ENCODE measurements at places on chromosomes 11 and 22.

- no peak for DNase-seq
Observed at GRCh38 chr22:43446037-43446803, 34.4 kb downstream of the MPPED1 start.

DNA sequence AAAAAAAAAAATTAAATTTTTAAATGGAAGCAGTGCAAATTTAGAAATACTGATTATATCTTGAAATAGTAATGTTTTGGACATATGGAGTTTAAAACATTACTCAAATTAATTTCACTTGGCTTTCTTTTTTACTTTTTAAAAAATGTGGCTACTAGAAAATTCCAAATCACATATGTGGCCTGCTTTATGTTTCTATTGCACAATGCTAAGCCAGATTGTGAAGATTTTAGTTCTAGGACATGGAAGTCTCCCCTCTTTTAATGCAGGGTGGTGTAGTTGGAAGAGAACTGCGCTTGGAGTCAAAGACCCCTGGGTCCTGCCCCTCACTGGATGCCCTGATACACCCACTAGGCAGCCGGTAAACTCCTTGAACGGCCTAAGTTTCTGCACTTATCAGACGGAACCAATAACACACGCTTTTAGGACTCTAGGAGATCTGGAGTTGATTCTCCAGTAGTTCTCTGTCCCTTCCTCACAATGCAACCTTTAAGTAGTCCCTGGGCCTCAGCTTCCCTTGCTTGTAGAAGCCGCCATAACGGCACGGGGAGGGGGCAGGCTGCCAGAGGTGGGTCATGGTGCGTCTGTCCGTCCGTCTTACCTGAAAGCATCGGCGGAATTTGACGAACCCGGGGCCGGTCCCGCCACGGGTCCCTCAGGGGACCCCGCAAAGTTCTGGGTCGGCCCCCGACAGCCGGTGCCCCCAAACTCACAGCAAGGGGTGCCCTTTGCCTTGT lies 505 bp downstream of the FAM227A start:
- DNase-seq, result no peak

GRCh38 chr22:21972806-21973205 lies 9.8 kb downstream of the TOP3B start:
- DNase-seq, result no peak

- peak; percentile 24 for DNase-seq
Observed at GRCh38 chr22:45164270-45165088, 754 bp downstream of the NUP50 start.

DNA sequence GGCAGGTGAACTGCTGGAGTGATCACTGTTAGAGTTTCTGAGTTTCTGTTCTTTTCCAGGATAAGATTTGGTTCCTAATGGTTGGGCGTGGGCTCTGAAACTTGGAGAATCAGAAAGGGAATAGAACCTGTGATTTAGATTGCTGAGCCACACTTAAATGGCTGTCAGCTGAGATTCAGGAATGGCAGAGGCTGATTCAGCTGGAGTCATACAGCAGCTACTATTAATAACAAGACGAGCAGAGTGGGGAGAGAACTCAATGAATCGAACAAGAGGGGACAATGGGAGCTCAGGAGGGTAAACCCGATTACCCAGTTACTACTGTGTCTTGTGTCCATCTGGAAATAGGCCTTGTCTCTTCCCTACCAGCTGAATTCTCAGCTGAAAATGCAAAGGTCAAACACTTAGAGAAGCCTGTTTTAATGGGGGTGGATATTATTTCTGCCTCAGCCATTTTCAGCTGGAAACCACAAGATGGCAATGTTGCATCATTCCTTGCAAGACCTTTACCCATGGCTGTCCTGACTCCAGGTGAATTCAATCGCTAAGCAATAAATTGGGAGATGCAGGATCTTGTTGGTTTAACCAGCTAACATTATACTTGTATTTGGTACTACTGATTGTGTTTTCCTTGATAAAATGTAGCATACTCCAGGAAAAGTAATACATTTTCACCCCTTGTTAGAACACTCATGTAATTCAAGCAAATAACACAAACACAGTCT lies 104.5 kb upstream of the RAG2 start:
- DNase-seq, result peak; percentile 13

DNA sequence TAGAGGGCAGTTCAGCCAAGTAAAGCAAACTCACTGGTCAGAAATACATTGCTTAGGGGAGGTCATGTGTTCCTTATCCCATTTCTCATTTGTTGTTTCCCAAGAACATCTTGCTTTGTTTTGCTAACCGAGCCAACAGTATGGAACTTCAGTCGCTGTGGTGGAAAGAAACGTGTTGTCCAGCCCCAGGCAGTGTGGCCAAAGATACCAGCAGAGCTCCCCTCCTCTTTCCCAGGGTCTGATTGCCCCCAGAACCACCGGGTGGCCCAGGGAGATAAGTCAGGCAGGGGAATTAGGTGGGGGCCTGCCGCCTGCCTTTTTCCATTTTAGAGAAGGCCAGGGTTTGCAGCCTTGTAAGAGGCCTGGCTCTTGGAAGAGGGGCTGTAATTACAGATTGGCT lies 98.7 kb upstream of the CRYBB3 start:
- DNase-seq, result no peak

DNA sequence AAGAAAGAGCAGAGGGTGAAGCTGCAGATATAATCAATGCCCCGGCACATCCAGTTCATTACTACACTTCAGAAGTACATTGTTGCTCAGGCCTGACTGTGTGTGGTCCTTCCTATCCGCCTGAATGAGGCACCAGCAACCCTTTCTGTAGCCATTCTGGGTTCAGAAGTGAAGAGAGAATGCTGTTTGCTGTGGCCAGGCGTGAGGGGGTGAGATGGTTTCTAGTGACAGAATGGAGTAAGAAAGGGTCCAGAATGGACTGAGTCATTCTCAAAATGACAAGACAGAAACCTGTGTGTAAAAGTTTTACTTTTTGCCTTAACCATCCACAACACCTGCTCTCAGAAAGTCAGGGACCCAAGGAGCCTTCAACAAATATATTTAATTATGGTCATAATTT lies 334.8 kb downstream of the GUCY1A2 start:
- DNase-seq, result no peak

DNA sequence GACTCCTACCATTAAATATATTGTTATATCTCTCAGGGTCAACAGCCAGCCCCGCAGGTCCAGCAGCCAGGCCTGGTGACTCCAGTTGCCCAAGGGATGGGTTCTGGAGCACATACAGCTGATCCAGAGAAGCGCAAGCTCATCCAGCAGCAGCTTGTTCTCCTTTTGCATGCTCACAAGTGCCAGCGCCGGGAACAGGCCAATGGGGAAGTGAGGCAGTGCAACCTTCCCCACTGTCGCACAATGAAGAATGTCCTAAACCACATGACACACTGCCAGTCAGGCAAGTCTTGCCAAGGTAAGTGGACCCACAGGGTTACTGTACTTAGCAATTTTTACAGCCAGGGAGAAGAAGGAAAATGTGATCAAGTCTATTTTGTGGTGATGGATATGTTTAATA lies 35.1 kb downstream of the EP300 start:
- DNase-seq, result no peak

DNA sequence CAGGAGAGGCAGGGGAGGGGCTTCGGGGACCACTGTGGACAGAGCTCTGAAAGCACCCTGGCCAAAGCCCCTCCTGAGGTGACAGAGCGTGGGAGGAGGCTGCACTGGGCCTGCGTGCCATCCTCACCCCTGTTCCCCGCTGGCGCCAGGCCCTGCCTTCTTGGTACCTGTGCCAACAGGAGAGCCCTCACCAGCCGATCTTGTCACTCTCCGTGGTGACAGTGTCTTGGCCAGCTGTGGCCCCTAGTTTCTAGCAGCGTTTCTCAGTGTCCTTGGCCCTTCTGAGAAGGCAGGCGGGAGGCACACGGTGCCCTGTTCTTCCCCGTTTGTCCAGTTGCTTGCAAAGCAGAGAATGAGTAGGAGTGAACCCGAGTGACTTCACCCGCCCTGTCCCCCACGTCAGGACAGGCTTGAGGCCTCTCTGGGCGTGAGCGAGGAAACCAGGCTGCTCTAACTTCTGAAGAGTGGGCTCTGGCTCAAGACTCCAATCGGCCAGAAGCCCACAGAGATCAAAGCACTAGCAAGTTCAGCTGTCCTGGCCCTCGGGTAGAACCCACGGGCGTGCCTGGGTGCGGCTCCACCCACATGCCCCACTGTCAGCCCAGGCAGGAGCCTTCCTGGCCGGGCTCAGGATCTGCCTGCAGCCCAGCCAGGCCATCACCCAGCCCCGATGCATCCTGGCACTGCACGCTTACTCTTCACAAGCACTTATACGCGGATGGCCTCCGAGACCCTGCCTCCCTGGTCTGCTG lies 60.2 kb upstream of the EMID1 start:
- no peak for DNase-seq

DNA sequence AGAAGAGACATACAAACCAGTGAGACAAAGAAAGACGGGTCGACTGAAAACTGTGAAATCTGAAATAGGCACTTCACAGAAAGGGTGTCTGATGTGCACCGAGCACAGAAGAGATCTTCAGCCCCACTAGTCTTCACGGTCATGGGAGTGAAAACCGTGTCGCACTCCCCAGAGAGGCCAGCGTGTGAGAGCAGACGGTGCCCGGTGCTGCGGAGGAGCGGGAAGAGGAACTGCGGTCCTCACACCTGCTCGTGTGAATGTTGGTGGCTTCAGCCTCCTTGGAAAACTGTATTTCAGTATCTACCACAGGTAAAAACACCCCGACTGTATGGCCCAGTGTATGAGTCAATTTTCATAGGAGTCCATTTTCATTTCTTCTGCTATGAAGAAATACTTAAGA lies 382.9 kb downstream of the BRD1 start:
- DNase-seq, result no peak

DNA sequence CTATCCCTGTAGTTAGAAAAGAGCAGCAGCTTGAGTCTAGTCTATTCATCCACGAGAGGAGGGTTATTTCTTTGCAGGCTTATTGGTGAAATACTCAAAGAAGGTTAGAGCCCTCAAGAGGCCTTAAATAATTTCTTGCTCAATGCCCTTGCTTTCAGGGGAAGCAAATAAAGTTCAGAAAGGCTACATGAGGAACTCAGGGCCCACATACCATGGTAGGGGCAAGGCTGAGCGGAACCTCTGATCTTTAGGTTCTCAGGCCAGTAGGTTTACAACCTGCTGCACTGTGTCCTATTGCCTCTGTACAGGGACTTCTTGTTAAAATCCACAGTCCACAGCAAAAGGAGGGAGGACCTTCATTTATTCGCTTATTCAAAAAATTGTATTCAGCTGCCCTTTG lies 101.7 kb downstream of the ADAMTS15 start:
- DNase-seq, result no peak

DNA sequence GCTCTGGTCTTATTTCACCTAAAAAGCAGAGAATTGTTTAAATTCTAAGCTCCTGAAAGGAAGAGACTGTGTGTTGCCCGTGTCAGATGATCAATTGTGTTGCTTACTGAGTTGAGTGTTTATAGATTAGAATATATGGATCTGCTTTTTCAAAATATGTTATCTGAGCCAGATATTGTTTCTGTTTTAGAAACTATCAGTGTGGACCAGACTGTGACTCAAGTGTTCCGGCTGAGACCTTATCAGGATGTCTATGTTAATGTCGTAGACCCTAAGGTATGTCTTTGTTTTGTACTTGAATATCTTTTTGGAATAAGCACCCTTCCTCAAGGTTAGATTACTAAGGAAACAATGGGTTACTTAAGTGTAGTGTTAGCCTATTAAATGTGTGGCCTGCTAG lies 11.0 kb downstream of the DEPDC5 start:
- DNase-seq, result no peak

DNA sequence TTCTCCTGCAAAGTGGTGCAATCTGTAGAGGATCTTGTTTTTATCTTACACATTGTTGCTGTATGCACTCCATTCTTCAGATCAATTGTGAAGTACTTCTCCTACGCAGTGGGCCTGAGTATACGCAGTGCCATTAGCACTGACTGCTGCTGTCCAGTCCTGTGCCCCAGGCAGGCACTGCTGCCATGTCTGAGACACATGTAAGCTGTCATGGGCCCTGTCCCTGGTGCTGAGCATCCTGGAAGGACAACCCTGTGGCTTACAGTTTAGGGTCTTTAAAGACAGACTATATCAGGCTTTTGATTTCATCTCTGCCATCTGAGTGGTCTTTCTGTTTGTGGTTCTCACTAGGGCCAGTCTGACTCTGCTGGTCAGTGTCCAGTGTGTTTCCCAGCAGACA lies 44.8 kb upstream of the PTPN5 start:
- no peak for DNase-seq

DNA sequence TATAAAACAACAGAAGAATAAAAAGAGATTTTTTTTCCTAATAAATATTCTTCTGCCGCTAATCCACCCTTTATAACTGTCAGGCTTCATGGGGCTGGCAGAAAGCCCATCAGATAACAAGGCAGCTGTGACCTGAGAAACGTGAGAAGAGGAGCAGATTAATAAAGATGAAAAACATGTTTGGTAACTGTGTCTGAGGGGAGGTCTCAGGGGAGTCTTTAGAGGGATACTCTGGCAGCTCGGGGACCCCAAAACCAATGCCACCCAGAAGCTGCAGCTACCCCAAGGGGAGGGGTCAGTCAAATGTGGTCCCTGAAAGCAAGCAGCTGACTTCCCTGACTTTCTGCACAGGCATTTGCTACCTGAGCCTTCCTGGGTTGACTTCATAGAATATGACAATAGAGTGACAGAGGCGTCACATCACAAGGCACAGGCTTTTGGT lies 48.4 kb upstream of the POU2AF1 start:
- no peak for DNase-seq

- DNase-seq, result no peak
Observed at GRCh38 chr11:124761301-124762104, 587 bp downstream of the ESAM start.

GRCh38 chr11:3901249-3902025 lies 46.0 kb downstream of the STIM1 start:
- DNase-seq, result no peak
